ENCODE measurements at places on chromosomes 16 and 17.

DNA sequence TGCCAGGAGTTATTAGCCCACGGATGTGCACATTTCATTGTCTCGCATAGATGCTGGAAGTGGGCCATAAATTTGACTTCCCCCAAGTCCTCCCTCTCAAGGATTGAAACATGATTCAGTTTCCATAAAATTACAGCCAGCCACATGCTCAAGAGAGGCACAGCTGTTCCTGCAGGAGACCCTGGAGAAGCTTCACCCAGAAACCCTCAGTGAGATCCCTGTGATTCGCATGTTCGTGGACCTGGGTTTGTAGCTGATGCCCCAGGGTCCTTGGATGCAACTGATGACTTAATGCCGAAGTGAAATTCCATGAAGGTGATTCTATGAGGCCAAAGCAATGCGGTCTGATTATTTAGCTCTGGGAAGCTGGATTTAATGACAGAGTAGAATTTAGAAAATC lies 24.7 kb upstream of the AQP8 start:
- DNase-seq, result no peak

- no peak for DNase-seq
Measured at GRCh38 chr17:38621538-38621937, 15.8 kb upstream of the SRCIN1 start.

DNA sequence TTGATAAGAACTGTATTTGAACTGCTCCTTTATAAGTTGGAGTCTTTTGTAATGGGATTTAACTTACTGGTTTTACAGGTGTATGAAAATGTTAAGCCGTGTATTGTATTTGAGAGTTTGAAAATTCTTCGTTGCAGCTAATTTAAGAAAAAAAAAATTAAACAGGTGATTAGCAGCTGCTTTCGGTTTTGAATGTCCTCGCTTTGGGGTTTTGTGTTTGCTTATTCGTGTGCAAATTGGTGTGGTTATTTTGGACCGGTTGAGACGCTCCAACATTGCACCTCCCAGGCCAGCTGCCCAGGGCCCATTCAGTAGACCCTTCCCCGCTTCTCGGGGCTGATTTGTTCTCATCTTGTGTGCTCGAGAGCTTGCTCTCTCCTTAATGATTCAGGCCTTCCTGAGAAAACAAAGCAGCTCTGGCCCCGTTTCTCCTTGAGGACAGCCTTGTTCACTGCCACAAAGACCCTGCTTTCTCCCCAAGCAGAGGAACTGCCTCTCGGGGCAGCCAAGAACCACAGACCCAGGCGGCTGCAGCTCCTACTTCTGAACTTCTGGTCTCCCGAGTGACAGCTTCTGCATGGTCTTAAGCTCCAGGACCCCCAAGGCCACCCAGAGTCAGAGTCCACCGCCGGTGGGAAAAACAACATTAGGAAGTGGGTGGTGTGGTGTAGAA lies 100.5 kb downstream of the MSI2 start:
- DNase-seq, result no peak

GRCh38 chr17:21382560-21383495 lies 6.7 kb downstream of the KCNJ12 start:
- no peak for DNase-seq

DNA sequence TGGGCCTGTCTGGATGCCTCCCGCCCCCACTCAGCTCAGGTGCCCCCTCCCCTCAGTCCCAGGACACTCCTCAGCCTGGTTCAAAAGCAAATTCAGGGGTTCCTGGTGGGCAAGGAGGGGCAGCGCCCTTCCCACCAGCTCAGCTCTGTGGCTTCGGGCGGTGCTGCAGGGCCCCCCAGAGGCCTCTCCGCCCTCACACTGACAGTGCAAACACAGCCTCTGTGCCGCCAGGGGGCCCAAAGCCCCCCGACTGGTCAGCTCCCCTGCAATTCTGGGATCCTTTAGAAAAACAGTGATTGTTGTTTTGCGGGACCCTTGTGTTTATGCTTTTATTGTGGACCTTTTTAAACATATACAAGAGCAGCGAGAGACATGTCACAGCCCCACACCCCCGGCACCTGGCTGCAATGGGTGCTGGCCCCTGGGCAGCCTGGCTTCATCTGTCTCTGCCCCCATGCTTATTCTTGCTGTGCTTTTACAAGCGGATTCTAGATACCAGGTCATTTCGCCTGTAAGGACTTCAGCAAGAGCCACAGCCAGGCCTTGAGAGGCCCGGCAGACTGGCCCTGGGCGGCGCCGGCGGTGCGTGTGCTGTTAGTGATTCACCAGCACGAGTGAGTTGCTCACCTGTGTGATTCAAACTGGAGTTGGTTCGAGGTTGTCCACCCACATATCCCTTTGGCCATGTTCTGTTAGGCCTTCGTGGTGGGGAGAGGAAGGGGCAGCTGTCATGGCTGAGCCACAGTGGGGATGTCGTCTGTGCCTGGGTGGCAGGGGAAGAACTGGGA lies 21.2 kb downstream of the ZNF469 start:
- DNase-seq, result no peak

DNA sequence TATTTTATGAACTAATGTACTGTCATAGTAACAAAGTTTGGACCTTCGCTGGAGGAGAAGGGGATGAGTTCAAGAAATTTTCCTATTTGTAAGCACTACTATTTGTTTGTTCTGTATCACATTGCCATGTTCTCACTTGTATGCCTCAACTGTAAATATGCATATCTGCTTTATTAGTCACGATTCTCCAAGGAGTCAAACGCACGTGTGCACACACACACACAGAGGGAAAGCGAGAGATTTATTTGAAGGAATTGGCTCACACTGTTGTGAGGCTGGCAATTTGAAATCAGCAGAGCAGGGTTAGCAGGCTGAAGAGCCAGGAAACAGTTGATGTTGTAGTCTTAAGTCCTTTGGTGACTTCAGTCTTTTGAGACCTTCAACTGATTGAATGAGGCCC lies 24.9 kb upstream of the MYH2 start:
- DNase-seq, result no peak

DNA sequence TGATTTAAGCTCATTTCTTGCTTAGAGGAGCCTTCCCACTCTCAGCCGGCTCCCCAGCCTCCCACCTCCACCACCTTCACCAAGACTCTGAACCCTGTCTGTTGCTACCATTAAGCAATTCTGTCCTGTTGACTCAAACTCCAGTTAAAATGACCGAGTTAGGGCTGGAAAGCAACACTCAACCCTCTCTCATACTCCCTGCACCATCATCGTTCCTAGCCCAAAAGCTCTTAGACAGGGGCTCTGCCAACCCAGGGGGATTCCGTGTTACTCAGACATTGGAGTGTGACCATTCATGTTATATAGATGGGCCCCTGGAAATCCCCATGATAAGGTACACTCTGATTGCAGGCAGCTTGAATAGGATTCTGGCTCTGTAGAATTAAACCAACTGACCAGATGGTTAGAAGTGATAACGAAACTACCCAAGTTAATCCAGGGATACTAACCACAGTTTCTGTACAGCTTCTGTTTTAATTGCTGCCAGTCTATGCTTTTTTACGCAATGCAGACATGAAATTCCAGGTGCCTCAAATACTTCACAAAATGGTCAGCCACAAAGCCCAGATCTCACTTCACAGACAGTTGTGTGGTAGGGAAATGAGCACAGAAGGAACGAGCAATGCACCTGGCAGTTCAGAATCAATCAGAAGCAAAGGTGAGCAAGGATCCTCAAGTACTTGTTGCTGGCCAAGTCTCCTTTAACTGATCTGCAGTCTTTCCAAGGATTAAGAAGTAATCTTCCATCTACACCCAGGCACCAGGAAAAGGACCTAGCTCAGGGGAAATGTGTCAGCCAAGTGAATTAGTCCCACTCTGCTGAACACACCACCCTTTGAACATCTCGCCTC lies 2.1 kb downstream of the SSTR2 start:
- DNase-seq, result no peak

GRCh38 chr17:78142119-78142861 lies 3.9 kb upstream of the C17orf99 start:
- no peak for DNase-seq

- DNase-seq, result no peak
Measured at GRCh38 chr16:61005952-61006351, 1030.3 kb downstream of the CDH8 start.

GRCh38 chr17:45700171-45701090 lies 83.7 kb upstream of the CRHR1 start:
- DNase-seq, result no peak

- DNase-seq, result no peak
Measured at GRCh38 chr17:32520104-32520701, 33.4 kb downstream of the CDK5R1 start.

DNA sequence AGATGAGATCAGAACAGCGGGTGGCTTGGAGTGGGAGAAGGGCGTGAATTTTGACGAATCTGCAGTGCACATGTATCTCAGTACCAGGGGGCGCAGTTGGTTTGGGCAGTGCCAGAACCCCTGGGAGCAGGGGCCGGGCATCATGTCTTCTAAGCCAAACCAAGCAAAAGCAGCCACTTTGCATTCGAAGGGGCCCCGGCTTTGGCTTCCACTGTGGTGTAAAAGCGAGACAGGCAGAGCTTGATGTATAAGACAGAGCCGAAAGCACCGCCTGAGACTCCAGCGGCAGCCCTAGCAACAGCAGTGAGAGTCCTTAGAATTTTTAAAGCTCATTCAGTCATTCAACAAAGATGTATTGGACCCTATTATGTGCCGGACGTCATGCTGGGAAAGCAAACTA lies 3.8 kb upstream of the XYLT1 start:
- no peak for DNase-seq

- DNase-seq, result no peak
Measured at GRCh38 chr17:49229805-49230600, 584 bp downstream of the PHOSPHO1 start.

- no peak for DNase-seq
Measured at GRCh38 chr16:27894386-27894785, 169.1 kb downstream of the GSG1L start.

DNA sequence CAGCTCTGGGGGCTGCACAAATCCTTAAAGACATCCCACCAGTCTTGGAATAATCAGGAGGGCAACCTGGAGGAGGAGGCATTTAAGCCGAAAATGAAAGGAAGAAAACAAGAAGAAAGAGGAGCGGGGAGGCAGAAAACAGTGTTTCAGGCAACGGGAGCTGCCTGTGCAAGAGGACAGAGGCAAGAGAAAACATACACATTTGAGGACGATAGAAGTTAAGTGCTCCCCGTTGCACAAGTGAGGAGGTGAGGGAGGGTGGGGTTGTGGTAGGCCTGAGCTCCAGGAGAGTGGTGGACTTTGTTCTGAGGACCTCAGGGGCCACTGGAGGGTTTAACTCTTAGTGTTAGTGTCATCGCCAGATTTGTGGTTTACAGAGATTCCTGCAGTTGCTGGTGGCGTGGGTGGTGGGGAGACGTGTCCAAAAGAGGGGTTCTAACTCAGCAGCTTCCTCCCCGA lies 27.6 kb upstream of the CIBAR2 start:
- DNase-seq, result no peak

- DNase-seq, result no peak
Measured at GRCh38 chr16:46812781-46813540, 18.0 kb downstream of the C16orf87 start.

DNA sequence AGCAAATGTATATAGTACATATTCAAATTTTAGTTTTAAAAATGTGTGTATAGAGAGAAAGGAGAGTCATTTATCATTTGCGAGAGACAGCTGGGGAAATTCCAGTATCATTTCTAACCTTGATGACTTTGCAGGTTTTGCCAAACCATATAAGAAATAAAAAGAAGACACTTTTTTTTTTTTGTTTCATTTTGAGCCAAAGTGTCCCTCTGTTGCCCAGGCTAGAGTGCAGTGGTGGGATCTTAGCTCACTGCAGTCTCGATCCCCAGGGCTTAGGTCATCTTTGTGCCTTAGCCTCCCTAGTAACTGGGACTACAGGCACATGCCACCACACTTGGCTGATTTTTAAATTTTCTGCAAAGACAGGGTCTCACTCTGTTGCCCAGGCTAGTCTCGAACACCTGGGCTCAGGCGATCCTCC lies 38.4 kb upstream of the VWA3A start:
- DNase-seq, result no peak

DNA sequence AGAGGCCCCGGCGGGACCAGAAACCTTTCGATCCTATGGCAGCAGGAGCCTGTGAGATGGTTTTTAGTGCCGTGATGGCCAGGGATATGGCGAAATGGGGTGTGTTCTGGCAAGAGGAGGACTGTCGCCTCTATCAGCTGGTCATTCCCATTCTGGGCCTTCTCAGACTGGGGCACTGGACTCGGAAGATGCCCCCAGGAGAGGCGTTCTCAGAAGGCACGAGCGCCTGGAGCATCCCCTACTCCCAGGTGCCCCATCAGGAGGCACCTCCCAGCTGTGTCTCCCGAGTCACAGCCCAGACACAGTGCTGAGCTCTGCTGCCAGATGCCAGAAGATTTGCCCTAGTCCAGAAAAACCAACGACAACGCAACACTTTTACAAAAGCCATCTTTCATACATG lies 54.6 kb upstream of the ENDOV start:
- no peak for DNase-seq

GRCh38 chr17:40218740-40219593 lies at the start of gene WIPF2:
Gene WIPF2 (plus strand): TSS chr17:40219304. CDS start chr17:40256460, 37,156 bp downstream.
- DNase-seq, result peak; percentile 93

- no peak for DNase-seq
Measured at GRCh38 chr17:44523672-44523972, 20.4 kb upstream of the GPATCH8 start.

GRCh38 chr17:43698678-43699437 lies 37.1 kb upstream of the MEOX1 start:
- DNase-seq, result no peak

- peak; percentile 71 for DNase-seq
Measured at GRCh38 chr17:18041776-18042175, 2.6 kb downstream of the GID4 start.

DNA sequence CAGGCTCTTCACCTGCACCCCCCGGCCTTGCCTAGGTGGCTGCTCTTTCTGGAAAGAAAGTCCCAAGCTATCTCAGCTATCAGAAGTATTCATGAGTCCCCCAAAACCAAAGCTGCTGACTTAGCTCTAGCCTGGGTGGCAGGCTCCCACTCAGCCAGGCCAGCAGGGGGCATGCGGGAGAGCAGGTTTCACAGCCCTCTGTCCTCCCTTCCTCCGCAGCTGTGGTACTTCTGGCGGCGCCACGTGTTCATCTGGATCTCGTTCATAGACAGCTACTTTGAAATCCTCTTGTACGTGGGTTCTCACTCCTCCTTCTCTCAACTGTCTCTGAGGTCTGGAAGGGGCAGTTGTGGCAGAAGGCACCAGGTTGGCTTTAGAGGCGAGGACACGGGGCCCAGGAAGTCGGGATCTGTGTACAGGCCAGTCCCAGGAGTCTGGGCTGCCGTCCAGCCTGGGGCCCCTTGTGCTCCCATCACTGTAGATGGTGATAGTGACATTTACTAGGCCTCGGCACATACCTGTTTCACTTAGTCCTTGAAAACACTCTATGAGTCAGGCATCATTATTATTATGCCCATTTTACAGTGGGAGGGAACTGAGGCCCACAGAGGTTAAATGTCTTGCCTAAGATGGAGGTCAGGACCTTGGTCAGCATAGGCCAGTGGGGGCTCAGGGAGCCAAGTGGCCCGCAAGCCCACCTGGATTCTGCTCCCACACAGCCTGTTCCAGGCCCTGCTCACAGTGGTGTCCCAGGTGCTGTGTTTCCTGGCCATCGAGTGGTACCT lies 12.9 kb downstream of the TRPV2 start:
- DNase-seq, result no peak

- no peak for DNase-seq
Measured at GRCh38 chr16:70482624-70483023, 28.2 kb downstream of the FCSK start.

GRCh38 chr16:71282943-71283342 lies 6.3 kb downstream of the CMTR2 start:
- DNase-seq, result no peak

Measured in stromal cell of bone marrow (primary cell).